ENCODE measurements at places on chromosomes 3 and 15.

- DNase-seq, result no peak
These were observed 29.3 kb upstream of the MEF2A start for GRCh38 chr15:99536422-99537040.

- no peak for DNase-seq
These were observed 8.7 kb downstream of the MME start for GRCh38 chr3:155088706-155089345.

DNA sequence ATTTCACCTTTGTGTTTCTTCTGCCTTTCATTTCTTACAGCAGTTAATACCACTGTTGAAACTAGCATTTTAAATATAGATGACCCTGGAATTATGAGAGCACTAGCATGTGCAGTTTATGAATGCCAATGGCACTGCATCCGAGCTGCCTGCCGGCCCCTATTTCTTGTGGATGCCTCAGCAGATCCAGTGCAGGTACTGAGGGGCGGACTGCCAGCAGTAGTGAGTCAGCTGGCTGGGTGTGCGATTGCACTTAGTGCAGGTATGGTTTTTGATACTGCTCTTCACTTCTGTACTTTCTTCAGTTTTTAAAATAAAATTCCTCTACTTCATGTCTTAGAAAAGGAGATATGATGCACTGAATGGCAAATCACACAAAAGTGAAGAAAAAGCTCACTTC lies 453.0 kb downstream of the DIPK2A start:
- DNase-seq, result no peak

GRCh38 chr3:126267169-126267975 lies 87.0 kb upstream of the ALDH1L1 start:
- no peak for DNase-seq

GRCh38 chr3:197495999-197496745 lies 59.6 kb downstream of the BDH1 start:
- DNase-seq, result no peak

DNA sequence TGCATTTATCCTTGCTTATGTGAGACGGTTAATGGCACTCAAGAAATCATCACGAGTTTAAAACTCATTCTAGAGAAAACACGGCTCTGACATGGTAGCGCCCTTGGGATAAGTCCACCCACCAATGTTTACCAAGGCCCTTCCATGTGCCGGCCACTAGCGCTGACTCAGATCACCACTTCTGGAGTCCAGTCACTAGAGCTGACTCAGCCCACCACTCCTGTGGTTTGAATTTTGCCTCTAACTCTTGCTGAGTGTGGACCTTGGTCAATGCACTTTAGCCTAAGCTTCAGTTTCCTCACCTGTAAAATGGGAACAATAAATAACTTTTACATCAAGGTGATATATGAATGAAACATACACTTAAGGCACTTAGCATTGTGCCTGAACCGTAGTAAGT lies 358.4 kb upstream of the PROK2 start:
- DNase-seq, result no peak

- DNase-seq, result no peak
These were observed 12.4 kb downstream of the AMIGO3 start for GRCh38 chr3:49707113-49707480.

DNA sequence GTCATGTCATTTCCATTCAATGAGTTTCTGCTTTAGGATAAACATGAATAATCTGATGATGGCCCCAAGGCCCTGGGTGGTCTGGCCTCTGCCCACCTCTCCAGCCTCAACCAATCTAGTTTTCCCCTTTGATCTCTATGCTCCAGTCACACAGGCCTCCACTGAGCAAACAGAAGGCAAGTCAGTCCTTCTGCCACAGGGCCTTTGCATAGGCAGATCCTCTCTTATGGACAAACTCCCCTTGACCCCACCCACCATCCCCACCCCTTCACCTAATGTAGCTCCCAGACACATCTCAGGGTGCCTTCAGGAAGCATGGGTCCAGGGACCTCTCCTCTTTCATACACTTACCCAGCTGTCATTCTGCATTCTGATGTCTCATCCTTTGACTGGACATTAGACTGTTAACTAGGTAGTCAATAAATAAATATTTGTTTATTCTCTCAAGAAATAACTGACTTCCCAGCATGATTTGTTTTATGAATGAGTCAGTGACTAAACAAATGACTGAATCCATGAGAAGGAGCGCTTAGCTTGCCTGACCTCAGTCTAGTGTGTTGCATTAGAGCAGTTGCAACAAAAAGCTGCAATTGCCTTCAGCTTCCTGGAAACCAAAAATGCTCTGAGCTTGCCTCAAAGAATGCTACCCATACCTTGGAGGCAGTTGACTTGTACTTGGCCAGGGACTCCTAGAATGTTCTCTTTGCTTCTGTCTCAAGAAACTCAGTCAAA lies 386.6 kb upstream of the WNT5A start:
- no peak for DNase-seq

DNA sequence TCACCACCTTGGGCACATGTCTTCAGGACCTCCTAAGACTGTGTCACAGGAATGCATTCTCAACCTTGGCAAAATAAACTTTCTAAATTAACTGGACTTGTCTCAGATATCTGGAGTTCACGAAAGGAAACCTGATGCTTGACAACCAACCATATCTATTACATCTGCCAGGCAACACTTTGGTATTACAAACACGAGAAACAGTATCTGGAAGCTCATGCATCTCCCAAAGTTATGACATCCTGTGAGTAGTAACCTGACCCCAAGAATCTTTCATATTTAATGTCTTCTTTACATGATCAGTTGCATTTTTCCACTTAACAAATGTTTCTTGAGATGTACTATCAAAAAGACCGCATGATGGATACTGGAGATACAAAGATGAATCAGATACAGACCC lies 465.3 kb upstream of the AGTR1 start:
- no peak for DNase-seq

- DNase-seq, result no peak
These were observed 29.3 kb downstream of the RFTN1 start for GRCh38 chr3:16484216-16484615.

GRCh38 chr3:49460956-49461355 lies 9.1 kb upstream of the DAG1 start:
- DNase-seq, result no peak

GRCh38 chr3:185351396-185351795 lies 11.5 kb upstream of the MAP3K13 start:
- no peak for DNase-seq

DNA sequence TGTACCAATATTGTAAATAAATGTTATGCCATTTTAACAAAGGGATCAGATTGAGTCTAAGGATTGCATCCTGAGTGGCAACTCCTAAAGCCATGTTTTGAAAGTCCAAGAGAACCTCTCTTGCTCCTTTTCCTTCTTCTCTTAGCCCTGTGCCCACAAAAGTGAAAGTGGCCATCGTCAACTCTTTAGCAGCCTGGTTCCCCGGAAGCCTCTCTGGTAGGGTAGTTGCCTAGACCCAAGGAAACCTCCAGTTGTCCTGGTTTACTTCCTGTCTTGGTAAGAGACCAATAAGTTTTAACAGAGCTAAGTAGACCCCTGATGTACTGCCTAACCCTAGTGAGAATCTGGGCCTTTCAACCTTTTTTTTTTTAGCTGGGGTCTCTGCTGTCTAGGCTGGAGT lies 10.2 kb upstream of the ITPKA start:
- DNase-seq, result no peak

DNA sequence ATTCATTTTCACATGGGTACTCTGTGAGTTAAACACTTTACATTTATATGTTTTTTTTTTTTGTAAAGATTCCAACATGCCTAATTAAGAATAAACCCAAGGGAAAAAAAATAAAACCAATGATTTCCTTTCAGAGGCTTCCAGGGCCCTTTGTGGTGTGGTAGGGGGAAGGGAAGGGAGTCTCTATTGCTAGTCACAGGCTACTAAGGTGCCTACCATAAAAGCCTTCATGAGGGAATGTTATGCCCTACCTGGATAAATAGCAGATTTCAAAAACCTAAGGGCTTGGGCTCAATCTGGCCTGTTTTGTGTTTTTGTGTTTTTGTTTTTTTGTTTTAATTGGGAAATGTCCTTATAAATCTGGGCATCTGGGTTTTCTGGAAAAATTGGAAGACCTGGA lies 38.9 kb upstream of the SSR3 start:
- DNase-seq, result no peak

- no peak for DNase-seq
These were observed 1.4 kb downstream of the VEPH1 start for GRCh38 chr3:157501863-157502262.

GRCh38 chr3:34067536-34068051 lies 269.2 kb downstream of the PDCD6IP start:
- no peak for DNase-seq

DNA sequence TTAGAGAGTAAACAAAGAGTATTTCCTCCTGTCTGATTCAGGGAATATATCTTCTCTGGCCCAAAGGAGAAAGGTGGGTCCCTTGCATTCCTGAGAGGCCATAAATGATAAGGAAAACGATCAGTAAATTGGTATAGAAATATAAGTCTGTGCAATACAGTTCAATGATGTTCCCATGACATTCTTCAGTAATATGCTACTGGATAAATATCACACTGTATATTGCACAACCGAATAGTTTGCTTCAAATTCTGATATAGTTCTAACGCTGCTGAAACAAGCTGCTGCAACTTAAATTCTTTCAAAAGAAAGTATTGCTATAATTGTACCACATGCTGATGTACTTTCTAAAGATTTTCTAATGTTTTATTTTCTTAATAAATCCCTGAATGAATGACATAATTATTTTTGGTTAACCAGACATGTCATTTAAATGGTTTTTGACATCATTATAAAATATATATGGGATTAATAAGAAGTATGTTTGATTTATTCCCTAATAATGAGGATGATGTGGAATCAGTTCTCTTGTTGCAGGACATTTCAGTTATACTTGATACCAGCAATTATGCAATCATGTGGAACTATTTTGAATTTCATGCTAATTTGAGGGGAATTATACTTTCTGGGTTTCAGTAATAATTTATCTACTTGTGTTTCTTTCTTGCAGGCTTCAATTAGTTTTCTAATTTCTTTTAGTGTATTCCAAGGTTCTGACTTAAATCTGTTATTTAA lies 44.9 kb downstream of the FGF7 start:
- DNase-seq, result no peak

- no peak for DNase-seq
These were observed 293.6 kb upstream of the ICE2 start for GRCh38 chr15:60772395-60773120.

DNA sequence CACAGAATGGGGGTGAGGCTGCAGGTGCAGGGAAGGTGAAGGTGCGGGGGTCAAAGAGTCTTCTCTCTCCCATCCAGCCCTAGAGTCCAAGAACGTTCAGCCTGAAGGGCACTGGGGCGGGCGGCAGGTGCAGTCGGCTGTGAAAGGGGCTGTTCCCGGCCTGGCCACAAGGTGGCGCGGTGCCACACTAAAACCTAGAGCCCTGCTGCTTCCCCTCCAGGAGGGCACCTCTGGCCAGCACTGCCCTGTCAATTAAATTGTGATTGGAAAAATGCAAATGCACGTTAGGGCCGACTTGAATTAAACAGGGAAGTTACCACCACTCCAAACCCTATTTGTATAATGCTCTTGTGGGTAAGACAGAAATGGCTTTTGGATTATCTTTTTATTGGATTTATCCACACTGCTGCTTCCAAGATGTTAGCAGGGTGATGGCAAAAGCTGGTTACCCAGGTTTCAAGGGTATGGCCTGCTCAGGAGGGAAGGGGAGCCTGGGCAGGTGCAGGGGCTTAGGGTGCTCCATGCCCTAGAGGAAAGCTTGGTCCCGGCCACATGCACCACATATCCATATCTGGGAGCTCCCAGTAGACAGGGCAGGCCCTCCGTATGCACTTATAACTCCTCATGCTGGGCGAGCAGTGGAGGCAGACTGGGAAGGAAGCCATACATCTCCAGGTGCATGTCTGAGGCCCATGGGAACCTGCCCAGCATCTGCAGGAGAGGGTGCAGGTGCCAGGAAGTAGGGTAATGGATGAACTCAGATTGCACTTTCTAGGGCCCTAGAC lies 119.8 kb downstream of the ADCY5 start:
- peak; percentile 29 for DNase-seq

- DNase-seq, result no peak
These were observed 9.7 kb downstream of the CCK start for GRCh38 chr3:42256135-42256819.

DNA sequence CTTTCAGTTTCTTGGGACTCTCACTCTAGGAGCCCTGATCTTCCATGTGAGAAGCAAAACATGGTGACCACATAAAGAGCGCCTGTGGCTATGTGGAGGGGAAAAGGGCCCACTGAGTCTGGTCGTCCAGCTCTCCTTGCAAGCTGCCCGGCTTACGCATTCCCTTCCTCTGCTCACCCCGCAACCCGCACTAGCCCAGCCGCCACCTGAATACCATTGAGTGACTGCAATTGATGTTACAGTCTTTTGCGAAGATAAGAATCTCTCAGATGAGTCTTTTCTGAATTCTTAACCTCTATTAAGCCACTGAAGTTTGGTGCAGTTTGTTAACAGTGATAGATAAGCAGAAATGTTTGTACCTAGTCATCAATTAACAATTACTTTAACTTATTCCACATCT lies 589.0 kb upstream of the DPPA4 start:
- DNase-seq, result no peak

DNA sequence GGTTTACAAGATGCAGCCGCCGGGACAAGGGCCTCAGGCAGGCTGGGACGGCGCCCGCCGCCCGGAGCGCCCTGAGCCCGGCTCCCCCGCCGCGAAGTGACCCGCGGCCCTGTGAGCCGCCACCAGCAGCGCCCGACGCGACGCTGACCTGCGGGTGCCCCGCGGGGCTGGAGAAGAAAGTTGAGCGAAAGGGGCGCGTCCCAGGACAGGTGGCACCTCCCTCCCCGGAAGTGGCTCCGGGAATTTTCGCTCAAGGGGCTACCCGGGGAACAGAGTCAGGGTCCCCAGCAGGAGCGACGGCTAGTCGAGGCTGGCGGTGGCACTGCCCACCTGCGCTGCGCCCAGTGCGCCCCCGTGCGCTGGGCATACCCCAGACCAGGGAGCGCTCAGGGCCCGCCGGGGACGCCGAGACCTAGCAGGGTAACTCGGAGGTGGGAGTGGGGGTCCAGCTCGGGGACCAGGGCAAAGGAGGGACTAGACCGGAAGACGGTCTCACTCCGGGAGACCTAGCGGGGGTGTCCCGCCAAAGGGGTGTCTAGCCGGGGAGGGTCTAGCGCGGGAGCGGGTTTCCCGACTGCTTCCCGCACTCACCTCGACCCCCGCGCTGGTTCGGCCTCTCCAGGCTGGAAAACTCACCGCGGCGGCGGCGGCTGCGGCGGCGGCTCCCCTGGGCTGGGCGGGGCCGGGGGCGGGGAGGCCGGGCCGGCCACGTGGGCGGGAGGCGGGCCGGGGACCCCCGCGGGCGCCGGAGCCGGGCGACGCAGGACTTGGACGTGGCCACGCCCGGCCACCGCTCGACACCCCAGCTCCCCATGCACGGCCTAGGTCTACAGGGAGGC lies 18.4 kb downstream of the SPATA12 start:
- no peak for DNase-seq

DNA sequence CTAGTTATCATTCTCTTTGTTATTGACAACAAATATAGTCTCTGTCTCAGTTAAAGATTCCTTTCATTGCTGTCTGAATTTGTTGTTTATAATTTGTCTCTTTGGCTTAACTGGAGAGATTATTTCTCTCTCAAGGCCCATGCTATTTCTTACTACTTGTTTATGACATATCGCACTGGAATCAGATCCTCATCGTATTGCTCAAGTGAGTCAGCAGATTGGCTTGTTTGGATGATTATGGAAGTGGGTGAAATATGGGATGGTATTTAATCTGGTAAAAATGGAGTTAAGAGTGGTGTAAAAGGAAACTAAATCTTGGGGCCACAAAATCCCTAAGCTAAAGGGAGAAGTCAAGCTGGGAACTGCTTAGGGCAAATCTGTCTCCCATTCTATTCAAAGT lies 613.1 kb downstream of the SI start:
- DNase-seq, result no peak

GRCh38 chr3:10857235-10857634 lies 41.2 kb downstream of the SLC6A11 start:
- no peak for DNase-seq

GRCh38 chr3:163368168-163368567 lies 1710.1 kb downstream of the SI start:
- DNase-seq, result no peak
